ENCODE measurements at places on chromosomes 7 and 10.

DNA sequence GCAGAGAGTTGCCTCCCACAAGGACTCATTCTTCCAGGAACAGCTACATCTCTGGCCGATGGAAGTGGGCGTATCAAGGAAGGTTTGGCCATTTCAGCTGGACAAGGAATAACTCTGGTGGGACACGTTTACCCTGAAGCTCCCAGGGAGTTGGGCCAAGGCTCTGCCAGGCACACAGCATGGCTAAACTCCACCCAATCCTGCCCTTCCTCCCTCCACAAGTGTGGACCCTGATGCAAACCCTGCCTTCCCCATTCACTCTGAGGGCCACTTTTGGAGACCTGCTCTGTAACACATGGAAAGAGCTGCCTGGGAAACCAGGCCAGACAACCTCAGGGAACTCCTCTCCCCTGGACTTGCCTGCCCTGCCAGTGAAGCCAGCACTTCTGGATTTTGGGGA, 407.8 kb upstream of the FOXK1 start:
- no peak for DNase-seq

GRCh38 chr10:74925708-74926107, 99.3 kb downstream of the KAT6B start:
- no peak for DNase-seq

DNA sequence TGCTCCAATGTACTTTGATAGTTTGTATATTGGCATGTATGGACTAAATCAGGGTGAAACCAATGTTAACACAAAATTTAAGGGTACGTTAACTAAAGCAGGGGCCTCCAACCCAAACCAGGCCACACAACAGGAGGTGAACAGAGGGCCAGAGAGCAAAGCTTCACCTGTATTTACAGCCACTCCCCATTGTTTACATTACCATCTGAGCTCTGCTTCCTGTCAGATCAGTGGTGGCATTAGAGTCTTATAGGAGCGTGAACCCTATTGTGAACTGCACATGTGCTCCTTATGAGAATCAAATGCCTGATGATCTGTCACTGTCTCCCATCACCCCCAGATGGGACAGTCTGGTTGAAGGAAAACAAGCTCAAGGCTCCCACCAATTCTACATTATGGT, 62.0 kb upstream of the SCIN start:
- DNase-seq: no peak

GRCh38 chr7:90383861-90384260, 19.4 kb upstream of the CLDN12 start:
- no peak for DNase-seq

DNA sequence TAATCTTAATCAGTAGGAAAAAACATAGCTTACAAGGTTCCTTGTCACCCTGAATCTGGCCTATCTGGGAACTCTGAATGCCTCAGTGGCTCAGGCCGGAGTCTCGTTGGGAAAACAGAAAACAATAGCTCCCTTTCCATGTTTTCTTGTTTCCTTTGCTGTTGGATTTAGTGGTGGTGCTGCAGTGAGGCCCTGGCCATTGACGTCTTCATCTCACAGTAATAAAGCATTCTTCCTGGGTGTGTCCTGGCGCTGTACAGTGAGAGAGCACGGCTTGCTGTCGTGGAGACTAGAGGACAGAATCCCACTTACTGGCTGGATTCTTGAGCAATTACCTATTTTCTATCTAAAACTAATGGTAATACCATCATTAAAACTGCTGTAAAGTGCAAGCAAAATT, 1.3 kb upstream of the SPOCK2 start:
- no peak for DNase-seq

DNA sequence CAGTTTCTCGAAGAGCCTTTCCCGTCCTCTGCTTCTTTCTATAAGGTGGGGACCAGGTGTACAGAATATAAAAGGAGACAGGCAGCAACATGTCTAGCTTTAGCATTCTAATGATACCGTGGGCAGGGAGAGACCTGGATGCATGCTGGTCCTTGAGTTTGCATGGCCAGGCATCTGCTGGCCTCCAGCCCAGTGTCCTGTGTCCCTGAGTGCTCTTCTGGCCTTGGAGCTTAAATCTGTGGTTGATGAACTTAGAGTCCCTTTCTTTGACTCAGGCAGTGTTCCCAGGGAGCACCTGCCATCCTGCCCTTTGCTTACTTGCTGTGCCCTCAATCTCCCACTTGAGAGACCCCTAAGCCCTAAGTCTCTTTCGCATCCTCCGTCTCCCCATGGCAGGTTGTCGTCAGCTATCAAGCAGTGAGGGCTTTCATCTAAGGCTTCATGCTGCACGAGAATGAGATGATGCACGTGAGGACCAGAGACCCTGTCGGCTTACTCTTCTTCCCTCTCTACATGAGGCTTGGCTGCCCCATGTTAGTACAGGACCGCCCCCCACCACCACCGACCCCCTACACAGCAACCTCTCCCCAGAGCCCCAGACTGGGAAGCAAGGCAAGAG, 313.4 kb upstream of the C7orf33 start:
- DNase-seq: no peak

DNA sequence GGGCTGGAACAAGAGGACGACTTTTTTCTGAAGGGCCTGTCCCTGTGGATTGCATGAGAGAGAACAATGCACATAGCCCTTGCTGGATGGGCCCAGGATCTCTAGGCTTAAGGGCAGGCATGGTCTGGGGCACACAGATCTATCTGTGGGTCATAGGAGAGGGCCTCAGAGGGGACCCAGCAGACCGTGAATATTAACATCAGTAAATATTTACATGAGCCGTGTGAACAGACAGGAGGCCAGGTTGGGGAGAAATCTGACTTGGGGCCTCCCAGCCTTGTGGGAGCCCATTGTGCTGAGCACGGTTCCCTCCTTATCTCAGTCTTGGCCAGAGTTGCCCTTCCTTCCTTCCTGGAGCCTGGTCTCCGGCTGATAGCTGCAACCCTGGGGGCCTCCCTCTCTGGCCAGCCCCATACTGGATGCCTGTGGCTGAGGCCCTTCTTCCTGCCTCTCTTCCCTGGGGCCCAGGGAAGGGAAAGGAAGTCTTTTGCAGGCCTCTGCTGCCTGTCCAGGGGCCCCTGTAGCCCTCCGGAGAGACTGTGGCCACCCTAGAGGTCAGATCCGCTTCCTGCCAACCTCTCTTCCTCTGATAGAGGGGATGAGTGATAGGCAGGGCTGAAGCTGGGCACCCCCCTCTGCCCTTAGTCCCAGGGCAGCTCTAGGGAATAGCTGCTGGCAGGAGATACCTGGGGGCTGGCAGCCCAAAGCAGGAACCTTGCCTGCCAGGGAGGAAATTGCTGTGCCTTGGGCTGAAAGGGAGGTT, 44.5 kb upstream of the TRIM8 start:
- no peak for DNase-seq

GRCh38 chr7:44145969-44146911, 5.1 kb upstream of the MYL7 start:
- DNase-seq: peak; percentile 22

- no peak for DNase-seq
These were observed 110.1 kb downstream of the CDK14 start for GRCh38 chr7:90706072-90706716.

DNA sequence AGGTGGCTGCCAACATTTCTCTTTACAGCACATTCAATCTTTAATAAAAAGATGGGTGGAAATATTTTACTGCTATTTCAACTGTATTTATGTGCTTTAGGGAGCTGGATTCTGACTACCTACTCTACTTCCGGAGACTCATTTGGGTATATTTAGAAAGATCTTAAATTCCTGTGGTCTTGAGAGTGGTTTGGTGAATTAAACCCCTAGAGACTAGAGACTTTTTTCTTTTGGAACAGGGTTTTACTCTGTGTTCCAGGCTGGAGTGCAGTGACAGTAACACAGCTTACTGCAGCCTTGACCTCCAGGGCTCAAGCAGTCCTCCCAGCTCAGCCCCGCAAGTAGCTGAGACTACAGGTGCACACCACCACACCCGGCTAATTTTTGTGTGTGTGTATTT, 79.0 kb upstream of the HABP2 start:
- DNase-seq: no peak

DNA sequence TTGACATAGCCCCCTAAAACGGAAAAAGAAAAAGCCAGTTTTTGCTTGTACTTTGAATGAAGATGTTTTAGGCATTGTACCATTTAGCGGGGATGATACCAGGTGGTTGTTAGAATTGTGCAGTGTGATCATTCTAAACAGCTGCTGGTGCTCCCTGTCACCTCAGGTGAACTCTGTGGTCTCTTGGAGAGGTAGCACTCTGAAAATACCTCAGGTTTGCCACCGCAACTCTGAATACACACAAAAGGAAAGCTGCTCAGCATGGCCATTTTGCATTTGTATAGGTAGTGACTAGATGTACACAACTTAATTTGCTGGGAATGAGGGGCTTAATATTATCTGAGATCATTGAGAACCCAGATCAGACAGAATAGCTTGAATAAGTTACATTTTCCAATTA, 52.6 kb downstream of the PLEKHA8 start:
- no peak for DNase-seq

DNA sequence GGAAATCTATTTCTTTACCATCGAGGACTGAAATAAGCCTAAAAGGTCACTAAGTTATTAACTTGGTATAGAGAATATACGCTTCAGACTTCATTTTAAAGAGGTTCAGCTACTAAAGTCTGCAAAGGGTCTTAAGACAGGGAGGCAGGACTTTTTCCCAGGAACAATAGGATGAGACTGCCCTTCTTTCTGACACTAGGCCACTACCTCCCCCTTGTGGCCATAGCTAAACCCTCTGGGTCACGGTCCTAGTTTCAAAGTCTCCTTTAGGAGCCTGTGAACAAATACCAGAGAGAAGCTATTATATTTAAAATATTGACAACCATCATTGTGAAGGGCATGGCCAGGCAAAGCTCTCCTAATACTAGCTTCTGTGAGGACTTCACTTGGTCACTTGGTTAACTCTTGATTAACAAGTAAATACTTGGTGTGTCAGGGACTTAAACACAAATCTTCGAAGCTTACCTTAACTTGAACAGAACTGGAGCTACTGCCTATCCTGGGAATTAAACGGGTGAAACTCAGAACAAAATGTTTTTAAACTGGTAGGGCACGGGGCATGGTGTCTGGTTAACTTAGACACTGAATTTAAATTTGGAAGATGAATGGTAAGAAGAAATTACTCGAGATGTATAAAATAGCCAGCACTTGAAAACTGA, 75.6 kb downstream of the CCDC6 start:
- DNase-seq: no peak

GRCh38 chr7:108026647-108027046, 23.7 kb upstream of the LAMB1 start:
- no peak for DNase-seq

DNA sequence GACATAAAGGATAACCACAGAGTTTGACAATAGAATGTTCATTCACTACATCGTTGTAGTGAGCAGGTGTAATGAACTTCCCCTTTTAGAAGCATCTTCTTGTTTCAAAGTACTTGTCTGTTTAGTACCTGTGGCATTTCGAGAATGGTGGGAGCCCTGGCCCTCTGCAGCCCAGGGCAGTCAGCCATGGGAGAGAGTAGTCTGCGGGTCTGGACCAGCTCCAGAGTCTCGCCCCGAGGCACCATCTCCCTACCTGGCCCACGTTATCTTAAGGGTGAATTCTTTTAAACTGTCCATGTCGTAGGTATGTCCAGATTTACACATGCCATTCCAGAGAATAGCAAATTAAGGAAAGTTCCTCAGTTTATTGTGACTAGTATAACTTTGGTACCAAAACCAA, 99.7 kb downstream of the BMPR1A start:
- no peak for DNase-seq

DNA sequence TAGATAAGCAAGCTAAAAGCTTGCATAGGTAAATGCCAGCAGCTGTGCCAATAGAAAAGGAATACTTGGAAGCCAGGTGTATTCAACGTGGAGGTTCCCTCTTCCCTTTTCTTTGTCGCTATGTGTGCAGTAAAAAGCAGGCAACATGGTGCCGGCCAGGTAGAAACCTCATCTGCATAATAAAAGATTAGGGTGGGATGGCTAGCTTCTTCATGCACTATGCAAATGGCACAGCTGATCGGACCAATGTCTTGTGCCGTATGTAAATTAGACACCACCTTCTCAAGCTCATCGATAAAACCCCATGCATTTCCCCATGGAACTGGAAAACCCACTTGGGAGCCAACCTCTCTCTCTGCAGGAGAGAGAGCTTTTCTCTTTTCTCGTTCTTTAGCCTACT, 150.9 kb upstream of the FOXK1 start:
- DNase-seq: no peak

- no peak for DNase-seq
These were observed 167.3 kb upstream of the SHH start for GRCh38 chr7:155979566-155979965.

GRCh38 chr10:25867321-25867720, 66.7 kb upstream of the MYO3A start:
- DNase-seq: no peak

DNA sequence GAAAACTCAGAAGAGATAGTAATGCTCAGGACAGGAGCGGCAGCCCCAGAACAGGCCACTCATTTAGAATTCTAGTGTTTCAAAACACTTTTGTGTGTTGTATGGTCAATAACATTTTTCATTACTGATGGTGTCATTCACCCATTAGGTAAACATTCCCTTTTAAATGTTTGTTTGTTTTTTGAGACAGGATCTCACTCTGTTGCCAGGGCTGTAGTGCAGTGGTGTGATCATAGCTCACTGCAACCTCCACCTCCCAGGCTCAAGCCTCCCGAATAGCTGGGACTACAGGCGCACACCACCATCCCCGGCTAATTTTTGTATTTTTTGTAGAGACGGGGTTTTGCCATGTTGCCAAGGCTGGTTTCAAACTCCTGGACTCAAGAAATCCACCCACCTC, 65.9 kb upstream of the CAPZA2 start:
- DNase-seq: no peak

- DNase-seq: peak; percentile 59
These were observed 122.4 kb downstream of the CLEC2L start for GRCh38 chr7:139645572-139646523.

GRCh38 chr7:100369105-100369504, 4.2 kb upstream of the PILRA start:
- no peak for DNase-seq

DNA sequence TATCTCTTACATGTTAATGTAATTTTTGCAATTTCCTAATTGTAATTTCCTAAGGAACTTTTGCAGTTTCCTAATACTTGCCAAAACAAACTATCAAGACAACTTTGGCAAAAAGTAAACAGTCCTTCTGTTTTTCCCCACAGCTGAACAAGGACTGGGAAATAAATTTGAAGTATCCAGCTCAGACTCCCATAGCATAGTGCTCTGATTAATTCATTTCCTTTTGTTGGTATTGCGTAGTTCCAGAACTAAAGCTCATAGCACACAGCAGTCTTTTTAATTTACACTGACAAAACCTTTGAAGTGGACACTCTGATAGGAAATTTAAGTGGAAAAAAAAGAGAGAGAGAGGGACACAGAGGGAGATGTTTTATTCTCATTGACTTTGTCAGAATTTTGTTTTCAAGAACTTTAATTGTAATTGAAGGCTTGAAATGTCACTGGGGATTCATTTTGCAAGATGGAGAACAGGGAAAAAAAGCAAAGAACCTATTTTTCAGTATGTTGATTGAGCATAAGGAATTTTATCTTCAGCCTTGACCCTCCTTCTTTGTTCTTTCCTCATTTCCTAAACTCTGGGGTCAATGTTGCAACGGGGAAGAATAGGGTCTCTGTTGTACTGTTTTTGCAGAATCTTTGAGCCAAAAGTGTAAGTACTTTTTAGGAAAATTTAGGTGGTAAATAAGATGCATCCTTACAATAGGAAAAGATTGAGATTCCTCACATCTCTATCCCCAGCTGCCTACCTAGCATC, 232.2 kb upstream of the NPSR1 start:
- DNase-seq: no peak
